ELR (cell line): ENCODE measurements at places on chromosomes 4 and X.

DNA sequence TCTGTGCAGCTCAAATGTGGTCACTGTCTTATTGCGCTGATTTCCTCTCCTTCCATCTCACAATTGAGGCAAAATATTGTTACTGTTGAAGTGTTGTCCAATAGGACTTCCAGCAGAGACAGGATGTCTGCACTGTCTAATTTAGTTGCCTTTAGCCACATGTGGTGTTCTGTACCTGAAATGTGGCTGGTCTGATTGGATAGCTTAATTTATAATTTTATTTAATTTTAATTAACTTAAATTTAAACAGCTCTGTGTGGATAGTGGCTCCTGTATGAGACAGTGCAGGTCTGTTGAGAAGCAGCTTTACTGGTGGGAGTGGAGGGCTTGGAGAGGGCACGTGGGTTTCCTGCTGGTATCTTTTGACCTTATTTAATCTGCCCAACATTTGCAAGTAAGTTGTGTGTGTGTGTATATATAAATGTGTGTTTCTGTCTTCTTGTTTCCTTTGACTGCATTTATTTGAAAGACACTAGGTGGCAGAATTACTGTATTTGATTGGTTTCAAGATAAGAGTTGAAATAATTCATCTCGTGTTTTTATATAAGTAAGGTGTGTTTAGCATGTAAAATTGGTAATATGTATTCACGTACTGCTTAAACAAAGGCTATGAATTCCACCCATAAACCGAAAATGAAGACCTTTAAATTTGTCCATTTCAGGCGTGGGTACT lies 55.3 kb upstream of the MSANTD1 start:
- peak; percentile 37 for DNase-seq

GRCh38 chrX:129736491-129736890 lies 2.3 kb upstream of the XPNPEP2 start:
- no peak for DNase-seq

DNA sequence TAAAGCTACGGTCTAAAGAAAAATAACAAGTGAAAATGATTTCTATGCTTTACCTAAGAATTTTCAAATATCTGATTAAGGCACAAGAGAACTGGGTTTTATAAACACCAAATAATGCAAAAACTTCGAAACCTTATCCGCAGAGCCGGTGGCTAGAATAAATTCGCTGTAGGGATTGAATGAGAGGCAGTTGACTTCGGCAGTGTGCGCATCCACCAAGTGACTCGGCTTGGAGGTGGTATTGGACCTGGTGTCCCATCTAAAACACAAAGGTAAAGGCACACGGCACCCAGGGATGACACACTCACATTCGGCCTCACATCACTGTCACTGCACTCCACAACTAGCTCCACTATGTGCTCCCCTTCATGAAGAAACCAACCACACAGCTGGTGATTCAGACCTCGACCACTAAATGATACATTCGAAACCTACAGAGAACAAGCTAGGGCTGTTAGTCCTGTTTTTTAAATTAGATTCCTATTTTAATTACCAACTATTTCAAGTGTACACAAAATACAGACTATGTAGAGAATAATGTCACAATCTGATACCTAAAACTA lies 17.5 kb downstream of the RBBP7 start:
- DNase-seq = no peak

GRCh38 chrX:150240643-150240970 lies 122.5 kb upstream of the MAMLD1 start:
- DNase-seq = no peak

- DNase-seq = no peak
Measured at GRCh38 chr4:45897946-45898585, 225.8 kb downstream of the GABRG1 start.
